NCI-H2081 (cell line): ENCODE measurements at places on chromosomes 16 and 17.

DNA sequence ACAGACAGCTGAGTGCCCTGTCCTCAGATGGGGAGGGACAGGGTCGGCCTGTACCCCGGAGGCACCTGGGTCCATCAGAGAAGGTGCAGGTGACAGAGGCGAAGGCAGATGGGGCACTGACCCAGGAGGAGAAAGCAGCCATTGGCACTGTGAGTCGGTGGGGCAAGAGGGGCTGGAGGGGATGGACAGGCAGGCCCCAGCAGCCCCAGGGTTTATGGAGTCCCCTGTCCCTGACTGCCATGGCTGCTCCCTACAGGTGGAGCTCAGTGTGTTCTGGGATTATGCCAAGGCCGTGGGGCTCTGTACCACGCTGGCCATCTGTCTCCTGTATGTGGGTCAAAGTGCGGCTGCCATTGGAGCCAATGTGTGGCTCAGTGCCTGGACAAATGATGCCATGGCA lies 32.1 kb downstream of the ANKRD40 start:
- no peak for DNase-seq

DNA sequence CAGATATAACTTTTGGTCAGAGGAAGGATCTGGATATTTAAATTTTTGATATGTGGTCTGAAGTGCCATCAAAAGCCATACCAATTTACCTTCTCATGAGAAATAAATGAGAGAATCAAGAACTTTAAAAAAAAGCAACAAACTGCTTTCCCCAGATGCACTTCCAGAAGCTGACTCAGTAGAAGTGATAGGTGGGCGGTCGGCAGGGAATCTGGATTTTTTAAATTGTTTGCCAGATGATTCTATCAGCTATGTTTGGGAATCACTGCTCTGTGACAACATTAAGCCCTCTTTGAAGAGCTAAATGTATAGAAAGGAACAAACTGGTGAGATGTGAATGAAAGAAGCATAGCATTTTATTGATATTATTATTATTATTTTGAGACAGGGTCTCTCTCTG lies 19.2 kb downstream of the CDH3 start:
- DNase-seq: no peak

DNA sequence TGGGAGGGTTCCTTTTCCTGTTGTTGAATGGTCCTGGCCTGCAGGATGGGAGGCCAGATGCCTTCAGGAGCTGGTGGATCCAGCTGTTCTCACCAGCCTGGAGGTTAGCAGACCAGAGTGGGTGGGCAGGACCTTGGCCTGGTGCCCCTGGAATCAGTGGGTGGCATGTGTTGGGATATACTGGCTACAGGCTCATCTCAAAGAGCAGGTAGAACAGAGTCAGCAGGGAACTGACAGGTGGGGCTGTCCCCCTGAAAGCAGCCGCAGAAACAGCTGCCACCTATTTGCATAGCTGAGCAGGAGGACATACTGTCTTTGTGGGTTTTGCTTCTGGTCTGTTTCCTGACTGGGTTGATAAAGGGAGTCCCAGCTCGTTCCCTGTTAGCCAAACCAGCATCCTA lies 144.1 kb downstream of the RAB11FIP4 start:
- DNase-seq: peak; percentile 27

DNA sequence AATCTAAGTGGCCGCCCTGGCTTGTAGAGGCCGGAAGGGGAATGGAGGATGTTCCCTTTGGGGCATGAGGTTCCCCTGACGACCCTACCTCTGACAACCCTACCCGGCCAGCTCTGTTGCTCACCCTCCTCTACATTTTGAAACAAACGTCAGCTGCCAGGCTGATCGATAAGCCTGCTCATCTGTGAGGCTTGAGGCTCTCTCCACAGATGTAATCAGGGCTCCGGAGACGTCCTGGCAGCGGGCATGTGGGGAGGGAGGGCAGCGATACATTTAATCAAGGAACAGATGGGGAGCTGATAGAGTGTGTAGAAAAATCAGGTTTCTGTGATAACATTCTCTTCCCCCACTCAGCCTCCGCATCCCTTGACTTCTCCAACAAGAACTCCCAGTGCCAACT lies 212.3 kb upstream of the SDK2 start:
- DNase-seq: no peak

DNA sequence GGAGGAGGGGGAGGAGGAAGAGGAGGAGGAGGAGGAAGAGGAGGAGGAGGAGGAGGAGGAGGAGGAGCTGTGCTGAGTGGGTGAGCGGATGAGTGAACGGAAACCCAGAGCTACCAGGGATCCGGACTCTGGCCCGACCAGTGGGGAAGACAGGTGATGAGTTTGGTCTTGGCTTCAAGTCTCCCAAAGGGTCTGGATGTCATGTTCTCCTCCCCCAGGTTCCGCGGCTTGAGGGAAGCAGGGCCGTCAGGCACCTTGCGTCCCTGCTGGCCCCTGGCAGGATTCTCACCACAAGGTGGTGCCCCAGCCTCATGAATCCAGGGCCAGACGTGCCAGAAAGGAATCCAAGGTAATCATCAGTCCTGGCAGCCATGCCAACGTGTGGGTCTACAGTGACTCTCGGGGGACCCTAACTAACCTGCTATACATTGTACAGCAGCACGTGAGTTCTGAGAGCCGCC lies 13.5 kb upstream of the ABAT start:
- DNase-seq: peak; percentile 68
